ENCODE measurements at places on chromosomes 5 and 9. TPM values are rescaled to one million over a fixed set of nuclear protein-coding genes. Genes with fewer than 3 reads are reported as not detected.
A peak's percentile ranks its signal among the peaks of the same experiment; 100 is the strongest.

DNA sequence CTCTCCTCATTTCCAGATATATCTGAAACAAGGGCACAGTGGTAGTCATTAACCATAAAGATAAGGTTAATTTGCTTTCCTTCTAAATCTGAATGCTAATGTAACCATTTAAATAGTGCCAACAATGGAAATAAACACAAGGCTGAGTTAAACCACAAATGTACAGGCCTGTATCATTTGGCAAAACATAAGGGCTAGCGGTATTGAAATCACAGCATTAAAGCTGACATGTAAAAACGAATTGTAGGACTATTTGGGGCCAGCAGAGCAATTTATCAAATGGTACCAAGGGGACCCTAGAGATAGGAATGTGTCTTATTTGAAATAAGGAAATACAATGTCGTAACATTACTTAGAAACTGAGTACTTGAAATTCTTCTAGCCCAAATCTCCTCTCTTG is 247.5 kb upstream of the RPS23 start:
- DNase-seq: no peak

DNA sequence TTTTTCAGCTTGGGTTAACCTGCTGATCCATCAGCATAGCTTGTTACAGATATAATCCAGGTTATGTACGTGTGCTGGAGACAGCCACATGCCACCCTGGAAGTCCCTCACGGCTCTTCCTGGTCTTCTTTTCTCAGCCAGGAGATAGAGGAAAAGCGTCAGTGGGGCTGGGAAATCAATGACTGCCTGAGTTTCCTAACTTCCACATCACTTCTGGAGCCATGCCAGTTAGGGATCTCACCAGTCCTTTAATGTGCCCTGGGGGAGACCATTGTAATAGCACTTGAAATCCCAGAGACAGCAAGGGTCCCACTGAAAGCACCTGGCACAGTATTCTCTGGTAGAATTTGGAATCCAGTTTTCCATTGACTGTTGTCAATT is 29.2 kb downstream of the ANXA2R start:
- no peak for DNase-seq

- no peak for DNase-seq
Measured at GRCh38 chr5:145375521-145375920, 459.6 kb downstream of the PRELID2 start.

DNA sequence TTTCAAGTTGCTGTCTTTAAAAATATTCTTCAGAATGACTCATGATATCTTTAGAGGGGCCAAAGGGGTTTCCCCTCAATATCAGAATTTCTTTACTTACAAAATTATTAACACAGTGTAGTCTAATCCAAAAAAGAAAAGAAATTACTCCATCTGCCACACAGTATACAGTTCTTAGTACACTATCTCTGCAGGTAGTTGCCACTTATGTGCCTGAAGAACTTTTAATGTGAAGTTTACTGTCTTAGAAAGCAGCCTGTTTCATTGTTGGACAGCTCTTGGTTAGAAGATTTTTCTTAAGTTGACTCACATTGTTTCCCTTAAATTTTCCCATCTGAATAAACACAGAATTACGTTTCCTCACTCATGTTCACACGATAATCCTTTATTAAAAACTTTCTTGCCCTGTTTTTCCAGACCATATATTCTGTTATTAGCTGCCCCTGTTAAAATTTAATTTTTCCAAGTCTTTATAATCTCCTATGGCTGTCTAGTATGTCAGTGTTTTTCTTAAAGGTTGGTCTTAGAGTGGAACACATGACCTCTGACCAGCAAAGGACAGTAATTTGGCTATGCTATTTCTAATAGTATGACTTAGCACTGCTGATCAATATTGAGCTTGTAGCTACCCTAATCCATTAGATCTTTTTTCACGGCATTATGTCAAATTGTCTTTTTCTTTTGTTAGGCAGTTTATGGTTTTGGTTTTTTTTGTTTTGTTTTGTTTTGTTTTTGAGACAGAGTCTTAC is 21.8 kb upstream of the FKTN start:
- no peak for DNase-seq

DNA sequence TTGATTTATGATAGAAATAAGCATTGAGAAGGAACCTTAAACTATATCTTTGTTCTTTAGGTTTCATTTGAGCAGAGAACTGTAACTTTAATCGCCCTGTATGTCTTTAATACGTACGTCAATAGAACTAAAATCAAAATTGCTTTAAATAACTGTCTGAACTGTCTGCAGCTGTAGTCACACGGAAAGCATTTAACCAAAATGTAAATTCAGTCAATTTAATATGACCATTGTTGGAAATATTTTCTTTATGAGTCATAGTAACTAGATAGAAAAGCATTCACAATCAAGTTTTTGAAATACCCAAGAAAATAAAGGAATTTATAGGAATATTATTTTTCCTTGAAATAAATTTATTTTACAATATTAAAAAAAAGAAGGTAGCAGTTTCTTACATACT is 157.1 kb upstream of the CDH6 start:
- no peak for DNase-seq

DNA sequence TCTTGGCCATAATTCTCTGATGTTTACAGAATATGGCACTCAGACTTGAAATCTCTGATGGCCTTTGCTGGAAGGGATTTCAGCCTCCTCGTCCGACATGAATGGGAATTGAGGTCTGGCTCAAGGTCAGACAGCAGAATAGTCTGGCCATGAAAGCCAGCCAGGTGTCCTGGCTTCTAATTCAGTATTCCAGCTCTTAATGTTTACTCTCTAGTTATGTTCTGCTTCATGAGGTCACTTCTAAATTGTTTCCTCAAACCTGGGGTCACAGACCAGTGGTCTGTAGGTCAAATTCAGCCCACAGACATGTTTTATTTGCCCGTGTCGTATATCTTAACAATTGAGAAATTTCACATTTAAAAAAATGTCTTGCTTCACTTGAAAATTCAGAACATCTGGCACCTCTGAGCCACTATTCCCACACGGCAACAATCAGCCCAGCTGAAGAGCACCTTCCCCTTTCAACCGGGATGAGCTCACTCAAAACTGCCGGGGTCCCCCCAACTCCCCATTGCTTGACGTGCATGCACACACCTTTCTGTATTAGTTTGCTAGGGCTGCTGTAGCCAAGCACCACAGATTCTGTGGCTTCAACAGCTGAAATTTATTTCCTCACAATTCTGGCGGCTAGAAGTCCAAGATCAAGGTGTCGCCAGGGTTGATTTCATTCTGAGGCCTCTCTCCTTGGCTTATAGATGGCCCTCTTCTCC is 243.5 kb downstream of the ENC1 start:
- no peak for DNase-seq

DNA sequence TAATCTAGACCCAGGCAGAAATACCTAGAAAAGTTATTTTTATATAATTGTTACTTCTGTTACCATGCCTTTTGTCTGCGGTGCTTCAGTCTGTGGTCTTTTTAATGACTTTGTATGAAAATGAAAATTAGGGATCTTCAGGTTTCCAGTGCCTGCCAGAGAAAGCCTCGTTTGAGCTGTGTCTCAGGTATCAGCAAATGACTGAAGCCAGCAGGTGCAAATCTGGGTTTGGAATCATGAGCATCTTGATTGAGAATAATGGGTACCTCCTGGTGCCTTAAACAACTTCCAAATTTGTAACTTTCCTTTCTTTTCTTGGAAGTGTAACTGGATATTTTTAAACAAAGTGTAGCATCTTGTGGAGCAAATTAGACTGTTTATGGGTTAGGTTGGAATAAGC is 4.3 kb downstream of the ZBTB34 start:
- no peak for DNase-seq

DNA sequence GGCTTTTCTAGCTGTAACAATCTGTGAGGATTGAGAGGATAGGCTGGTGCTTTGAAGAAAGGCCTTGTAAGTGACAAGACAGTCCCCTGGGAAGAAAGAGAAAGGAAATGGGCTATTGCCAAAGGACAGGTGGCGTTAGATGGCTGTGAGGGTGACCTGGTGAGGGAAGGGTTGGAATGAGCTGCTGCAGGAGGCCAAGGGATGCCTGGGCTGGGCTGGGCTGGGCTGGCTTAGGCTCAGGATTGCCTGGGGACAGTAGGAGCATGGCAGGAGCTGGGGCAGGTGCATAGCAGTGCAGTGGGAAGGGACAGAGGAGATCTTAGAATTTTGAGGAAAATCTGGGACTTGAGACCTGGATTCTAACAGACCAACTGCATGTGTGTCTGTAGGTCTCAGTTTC is 9.7 kb upstream of the MYOZ3 start:
- no peak for DNase-seq

DNA sequence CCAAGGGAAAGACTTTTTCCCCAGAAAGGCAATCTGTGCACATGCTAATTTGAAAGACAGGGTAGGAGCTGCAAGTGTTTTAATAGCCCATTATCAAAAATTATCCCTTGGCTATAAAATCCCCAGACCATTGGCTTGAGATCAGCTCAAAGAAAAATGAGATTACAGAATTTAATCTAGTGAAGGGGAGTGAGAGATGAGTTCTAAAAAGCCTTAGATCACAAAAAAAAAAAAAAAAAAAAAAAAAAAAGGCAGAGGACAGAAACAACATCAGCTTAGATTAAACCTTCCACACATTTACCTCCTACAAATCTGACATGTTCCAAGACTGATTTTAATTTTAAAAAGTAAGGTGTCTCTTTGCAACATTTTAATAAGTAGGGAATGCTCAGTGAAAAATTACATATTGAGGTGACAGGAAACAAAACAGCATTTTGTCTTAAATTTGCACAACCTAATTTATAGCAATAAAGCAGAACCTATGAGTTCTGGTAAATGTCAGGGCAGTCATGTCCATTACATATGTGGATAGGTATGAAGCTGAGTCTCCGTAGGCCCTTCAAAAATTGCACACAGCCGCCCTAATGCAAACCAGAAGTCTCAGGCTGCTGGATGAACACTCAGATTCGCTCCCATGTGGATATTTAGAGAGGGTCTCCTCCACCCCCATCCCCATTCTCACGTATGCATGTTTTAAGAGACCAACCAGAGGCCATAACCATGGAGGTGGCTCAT is 43.4 kb downstream of the NFIB start:
- no peak for DNase-seq

GRCh38 chr5:14217587-14217986 is 74.4 kb downstream of the TRIO start:
- DNase-seq: no peak

DNA sequence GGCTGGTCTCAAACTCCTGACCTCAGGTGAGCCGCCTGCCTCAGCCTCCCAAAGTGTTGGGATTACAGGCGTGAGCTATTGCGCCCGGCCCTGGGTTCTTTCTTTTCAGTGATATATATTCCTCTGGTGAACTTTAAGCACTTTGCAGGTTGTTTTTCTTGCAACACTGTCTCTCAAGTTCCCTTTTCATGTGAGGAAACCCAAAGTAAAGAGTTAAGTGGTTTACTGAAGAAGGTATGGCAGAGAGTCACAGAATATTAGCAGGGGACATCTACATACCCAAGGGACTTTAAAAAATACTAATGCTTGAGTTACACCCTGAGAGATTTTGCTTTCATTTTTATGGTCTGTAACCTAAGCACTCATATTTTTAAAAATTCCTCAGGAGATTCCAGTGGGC is 6.7 kb upstream of the GAPT start:
- no peak for DNase-seq

DNA sequence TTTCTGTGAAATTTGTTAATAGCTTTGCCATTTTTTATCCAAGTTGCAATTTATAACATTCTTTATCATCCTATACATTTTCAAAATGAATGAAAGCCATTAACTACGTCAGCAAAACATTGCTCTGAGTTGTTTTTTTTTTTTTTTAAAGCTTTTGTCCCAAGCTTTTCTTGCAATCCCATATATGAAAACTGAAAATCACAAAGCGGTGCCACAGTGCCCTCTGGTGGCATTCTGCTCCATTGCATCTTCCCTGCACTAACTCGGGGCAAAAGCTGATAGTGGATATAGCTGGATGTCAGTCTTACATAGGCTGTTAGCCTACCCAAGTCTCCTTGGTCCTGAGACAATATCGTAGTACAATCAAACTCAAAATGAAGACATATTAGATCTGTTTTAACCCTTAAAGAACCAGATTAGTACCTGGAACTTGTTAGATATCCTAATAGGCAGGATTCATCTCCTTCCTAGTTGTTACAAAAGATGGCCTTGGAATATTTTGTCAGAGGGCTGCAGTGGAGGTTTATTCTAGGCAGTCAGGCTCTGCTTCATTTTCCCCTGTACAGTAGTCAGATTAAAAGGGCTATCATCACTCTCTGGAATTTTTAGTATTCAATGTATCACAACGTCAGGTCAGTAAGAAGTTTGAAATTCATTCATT is 669.9 kb downstream of the PTPRD start:
- DNase-seq: peak; percentile 43

DNA sequence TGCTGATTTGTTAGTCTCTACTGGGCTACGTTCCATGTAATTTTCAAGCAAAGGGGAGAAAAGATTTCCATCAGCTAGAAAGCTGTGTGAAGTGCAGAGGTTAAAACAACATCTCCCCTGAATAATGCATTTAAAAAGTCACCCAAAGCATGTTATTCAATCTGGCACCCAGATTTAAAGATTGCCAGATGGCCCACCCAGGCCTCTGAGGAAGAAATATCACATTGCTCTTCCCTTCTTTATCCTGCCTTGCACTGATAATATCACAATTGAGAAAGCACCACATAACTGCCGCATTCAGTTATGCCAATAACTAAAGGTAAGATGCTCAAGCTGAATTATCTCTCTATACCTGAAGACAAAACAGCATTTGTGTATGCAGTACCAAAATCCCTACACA is 119.4 kb upstream of the PUM3 start:
- DNase-seq: no peak

- no peak for DNase-seq
Measured at GRCh38 chr9:112789891-112790774, 39.6 kb downstream of the SNX30 start.

GRCh38 chr9:4507306-4508130 is 17.2 kb downstream of the SLC1A1 start:
- DNase-seq: no peak

DNA sequence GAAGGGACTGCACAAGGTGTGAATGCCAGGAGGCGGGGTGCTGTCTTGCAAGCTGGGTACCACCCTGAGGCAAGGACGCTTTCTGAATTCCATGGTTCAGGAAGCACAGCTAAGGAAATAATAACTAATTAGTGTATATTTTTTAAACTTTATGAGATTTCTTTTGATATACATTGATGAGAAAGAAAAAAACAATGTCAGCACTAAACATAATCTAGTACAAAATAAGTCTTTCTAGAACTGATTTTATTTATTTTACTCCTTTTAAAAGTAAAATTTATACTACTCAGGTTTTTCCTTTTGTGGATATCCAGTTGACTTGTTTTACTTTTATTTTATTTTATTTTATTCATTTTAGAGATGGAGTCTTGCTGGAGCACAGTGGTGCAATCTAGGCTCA is 3.6 kb downstream of the DNAJC21 start:
- DNase-seq: no peak

The SLC22A4 gene
- 0.34 TPM for polyA plus RNA-seq

The TNC gene
- 0.31 TPM for polyA plus RNA-seq

The ARHGEF28 gene
- 14.9 TPM for polyA plus RNA-seq

The SKP2 gene
- 1.5 TPM for polyA plus RNA-seq

The LECT2 gene
- polyA plus RNA-seq: not detected

The SLC36A3 gene
- not detected for polyA plus RNA-seq

The HCN1 gene
- 0.12 TPM for polyA plus RNA-seq

The PCDHGA4 gene
- polyA plus RNA-seq: 1.0 TPM

The FGF10 gene
- polyA plus RNA-seq: 3.8 TPM

The B4GALT7 gene
- 44.6 TPM for polyA plus RNA-seq

All from pancreas (tissue), 10 donors.